ENCODE measurements at places on chromosomes 7 and 10.
A peak's percentile ranks its signal among the peaks of the same experiment; 100 is the strongest.

- DNase-seq, result peak; percentile 95
These were observed 113.4 kb downstream of the BTRC start for GRCh38 chr10:101467286-101467770.

GRCh38 chr10:43981232-43981631 lies 332.6 kb upstream of the ZNF32 start:
- peak; percentile 58 for DNase-seq

DNA sequence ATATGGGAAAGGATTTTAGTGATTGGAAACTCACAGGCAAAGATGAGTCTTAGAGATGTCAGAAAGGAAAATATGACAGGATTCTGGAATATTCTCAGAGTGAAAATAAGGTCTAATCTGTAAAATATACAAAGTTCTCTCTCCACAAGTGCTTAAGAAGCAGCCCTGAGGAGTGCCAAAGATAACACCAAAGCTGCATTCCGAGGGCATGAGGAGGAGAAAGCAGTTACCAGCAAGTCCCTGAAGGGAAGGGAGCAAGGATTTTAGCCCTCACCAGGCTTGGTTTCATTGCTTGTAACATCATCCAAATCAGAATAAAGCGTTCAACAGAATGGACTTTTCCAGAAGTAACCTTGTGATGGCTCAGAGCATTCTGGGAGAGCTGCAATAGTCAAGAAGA lies 31.4 kb upstream of the DLX6 start:
- DNase-seq, result no peak

DNA sequence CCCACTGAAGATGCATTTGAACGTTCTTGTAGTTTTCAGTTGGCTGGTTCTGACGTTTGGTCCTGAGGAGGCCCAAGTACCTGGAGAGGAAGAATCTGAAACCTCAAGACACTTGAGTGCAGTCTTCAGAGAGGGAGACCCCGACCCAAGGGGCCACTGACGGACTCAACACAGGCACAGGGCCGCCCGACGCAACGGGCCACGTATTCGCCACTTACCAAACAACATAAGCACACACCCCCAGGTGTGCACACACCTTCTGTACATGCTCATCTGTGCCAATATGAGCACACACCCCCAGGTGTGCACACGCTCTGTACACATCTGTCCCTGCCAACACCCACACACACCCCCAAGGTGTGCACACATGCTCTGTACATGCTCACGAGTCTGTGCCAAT lies 68.5 kb downstream of the DIP2C start:
- no peak for DNase-seq

DNA sequence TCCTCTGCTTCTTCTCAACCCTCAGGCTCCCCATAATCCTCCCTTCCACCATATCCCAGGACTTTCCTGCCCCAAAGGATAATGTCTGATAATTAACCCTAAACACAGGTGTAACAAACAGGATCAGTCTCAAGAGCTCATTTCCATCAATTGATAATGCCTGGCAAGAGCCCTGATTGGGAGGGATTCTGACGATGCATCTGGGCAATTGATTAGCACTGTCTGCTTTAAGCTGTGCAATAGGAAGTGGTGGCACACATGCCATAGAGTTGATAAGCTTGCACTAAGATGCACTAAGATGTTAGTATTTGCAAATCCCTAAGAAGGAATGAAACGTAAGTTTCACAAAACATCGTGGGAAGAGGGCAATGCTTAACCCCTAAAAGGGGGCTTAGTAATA lies 27.4 kb upstream of the EGR2 start:
- peak; percentile 62 for DNase-seq

DNA sequence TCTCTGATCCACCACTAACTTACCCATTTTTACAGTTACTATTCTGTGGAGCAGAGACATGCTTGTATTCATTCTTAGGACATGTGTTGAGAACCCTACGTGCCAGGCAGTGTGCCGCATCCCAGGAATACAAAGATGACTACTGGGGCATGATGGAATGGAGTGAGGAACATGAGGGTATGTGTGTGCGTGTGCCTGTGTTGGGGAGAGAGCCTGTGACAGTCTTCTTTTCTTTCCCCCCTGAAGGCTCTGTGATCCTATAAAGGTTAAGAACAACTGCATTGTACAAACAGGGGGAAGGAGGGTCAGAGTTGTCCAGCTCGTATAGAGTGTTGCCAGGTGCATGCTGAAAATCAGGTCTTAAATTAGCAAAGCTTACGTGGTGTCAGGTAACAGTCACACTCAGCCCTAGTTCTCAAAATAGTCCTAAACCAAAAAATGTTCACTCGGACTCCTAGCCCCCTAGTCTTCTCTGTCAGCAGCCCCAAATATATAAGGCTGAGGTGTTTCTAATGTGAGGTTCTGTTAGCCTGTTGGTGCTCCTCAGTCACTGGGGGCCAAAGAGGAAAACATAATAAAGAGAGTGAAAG lies 161.9 kb downstream of the CELF2 start:
- DNase-seq, result no peak

DNA sequence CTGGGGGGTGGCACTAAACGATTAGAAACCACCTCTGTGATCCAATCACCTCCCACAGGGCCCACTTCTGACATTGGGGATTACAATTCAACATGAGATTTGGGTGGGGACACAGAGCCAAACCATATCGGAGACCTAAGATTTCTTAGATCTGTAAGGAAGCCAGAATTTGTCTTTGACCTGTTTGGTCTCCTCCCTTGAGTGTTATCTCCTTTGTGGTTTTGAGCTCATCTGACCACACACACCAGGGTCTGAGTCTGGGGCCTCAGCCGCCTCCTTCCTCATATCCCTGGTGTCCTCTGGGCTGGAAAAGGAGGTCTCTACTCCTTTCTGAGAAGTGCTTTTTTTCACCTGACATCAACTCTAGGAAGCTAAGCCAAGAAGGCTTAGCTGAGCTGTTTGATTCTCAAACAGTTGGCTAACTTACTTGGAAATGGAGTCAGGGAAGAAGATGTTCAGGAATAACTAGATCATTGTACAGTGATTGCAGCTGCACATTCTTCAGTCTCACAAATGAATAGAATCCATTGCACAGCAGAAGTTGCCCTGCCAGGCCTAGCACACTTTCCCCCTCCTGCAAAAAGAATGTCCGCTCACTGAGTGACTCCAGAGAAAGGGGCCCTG lies 167.4 kb downstream of the ARHGAP21 start:
- DNase-seq, result peak; percentile 76

DNA sequence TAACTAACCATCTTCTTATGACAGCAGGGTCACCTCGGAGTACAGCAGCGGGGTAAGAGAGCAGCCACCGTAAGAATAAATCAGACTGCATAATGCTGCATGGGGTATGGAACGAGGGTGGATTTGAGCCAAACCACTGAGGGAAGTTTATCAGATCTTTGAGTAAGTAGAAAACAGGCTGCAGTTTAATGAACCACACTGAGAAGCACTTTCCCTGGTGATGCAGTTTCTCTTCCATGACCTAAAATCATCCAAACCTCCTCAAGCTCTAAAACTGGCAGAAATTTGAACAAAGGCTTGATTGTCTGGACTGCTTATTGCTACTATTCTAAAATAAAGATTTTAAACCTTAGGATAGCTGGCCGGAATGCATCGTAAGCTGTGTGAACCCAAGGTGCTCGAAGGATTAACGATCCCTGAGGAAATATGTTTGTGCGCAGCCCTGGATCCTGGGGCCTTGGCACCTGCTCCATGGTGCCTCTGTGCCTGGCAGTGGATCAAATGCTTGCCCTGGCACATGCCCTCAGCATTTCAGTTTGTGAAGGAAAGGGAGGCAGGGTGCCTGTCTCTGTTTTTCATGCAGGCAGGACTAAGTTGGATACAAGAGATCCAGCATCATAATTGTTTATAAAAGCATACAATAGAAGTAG lies 322.7 kb downstream of the LHFPL3 start:
- DNase-seq, result peak; percentile 45

DNA sequence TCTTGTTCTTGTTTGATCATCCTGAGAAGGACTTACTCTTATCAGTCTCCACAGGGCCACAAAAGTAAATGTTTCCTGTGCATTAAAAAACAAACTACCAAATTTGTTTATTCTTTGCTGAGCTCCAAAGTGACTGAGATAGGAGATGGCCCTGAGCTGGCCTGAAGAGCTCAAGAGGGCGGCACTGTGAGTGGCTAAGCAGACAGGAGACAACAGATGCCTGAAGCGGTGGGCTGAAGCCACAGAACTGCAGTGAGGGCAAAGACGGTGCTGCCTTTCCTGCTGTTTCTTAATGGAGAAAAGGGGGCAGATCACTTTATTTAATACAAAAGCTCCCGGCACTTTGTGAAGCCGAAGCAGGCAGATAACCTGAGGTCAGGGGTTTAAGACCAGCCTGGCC lies 379.6 kb downstream of the ARL4A start:
- no peak for DNase-seq

DNA sequence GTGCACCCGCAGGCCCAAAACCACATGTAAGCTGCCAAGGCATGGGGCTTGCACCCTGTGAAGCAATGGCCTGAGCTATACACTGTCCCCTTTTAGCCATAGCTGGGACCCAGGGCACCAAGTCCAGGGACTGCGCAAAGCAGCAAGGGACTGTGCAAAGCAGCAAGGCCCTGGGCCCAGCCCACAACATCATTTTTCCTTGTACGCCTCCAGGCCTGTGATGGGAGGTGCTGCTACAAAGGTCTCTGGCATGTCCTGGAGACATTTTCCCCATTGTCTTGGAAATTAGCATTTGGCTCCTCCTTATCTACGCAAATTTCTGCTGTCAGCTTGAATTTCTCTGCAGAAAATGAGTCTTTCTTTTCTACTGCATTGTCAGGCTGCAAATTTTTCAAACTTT lies 24.8 kb downstream of the ARHGAP19 start:
- no peak for DNase-seq

- no peak for DNase-seq
These were observed 96.3 kb downstream of the CPED1 start for GRCh38 chr7:121084748-121085336.

DNA sequence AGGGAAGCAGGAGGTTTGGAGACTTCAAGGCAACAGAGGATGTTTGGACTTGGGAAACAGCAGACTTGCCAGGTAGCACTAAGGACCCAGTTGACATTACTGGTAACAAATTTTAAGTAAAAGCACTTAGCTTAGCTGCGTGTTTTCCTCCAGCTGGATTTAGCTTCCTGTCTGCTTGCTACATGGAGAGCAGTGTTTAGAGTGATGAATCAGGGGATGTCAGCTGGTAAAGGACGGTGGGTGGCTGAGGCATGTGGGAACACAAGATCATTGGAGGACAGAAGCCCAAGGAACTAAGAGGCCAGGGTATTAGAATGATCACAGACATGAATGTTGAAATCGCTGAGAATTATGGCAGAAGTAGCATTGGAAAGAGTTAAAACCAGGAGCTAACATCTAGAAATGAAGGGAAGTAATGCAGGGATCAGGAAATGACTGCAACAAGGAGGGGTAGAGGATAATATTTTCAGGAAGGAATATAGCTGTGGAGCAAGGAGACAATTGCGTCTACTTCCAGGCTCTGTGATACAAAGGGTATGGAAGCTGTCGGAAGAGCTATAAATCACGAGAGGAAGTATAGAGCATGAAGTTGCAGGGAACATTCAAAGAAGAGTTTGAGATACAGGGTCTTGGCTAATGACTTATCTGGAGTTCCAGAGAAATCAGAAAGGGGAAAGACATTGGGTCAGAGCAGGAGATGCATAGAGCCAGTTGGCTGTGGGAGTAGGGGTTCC lies 34.4 kb downstream of the CALD1 start:
- DNase-seq, result no peak

DNA sequence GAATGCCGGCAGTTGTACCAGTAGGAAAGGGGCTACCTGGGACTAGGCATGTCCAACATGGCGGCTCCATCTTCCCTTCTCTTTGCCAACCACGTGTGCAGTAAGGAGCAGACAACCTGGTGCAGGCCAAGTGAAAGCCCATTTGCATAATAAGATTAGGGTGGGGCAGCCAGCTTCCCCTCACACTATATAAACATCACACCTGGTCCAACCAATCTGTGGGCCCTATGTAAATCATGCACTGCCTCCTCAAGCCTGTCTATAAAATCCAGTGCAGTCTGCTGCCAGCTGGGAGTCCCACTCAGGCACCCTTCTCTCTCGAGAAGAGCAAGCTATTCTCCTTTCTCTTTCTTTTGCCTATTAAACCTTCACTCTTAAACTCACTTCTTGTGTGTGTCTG lies 429.3 kb downstream of the CALN1 start:
- no peak for DNase-seq

GRCh38 chr10:77428691-77429395 lies 208.8 kb downstream of the KCNMA1 start:
- no peak for DNase-seq

GRCh38 chr10:10780746-10781145 lies 236.9 kb upstream of the CELF2 start:
- DNase-seq, result no peak

- DNase-seq, result no peak
These were observed 967 bp downstream of the ELFN1 start for GRCh38 chr7:1670894-1671593.

GRCh38 chr7:155922067-155922816 lies 110.0 kb upstream of the SHH start:
- DNase-seq, result no peak

DNA sequence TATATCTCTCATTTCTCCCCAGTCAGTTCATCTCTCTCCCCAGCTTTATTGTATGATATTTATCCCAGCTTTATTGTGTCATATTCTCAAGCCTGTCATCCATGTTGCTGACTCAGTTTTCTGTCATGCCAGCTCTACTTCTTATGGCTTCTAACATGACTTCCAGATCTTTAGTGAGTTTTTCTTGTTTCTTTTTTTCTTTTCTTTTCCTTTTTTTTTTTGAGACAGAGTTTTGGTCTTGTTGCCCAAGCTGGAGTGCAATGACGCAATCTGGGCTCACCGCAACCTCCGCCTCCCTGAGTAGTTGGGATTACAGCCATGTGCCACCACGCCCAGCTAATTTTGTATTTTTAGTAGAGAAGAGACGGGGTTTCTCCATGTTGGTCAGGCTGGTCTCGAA lies 28.7 kb upstream of the CALU start:
- DNase-seq, result no peak

GRCh38 chr10:120457431-120458172 lies 575 bp downstream of the PLPP4 start:
- DNase-seq, result no peak

- DNase-seq, result no peak
These were observed 32.0 kb downstream of the ADAP1 start for GRCh38 chr7:922334-923107.

GRCh38 chr10:54799506-54799905 lies 1.5 kb downstream of the PCDH15 start:
- DNase-seq, result no peak

DNA sequence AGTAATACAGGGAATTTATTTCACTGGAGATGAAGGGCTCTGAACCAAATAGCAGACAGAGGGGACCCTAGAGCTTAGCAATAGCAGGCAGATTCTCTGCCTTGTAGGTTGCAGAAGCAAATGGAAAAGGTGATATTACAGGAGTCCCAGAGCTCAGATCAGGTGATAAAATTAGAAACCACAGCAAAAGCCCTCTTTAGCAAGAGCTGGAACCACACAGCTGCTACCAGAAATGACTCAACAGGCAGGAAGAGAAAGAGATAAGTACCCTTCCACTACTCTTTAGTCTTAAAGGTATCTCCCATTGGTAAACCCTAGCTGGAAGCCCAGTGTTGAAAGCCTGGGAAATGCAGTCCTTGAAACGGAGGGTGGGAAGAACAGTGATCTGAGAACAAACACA lies 535.6 kb upstream of the GHITM start:
- DNase-seq, result peak; percentile 85

GRCh38 chr10:78053211-78053868 lies 19.7 kb downstream of the RPS24 start:
- no peak for DNase-seq

Measured in OCI-M1 (cell line).